ENCODE measurements at places on chromosomes 7 and 10.

GRCh38 chr10:33125111-33125510 lies 167.1 kb upstream of the ITGB1 start:
- no peak for DNase-seq

DNA sequence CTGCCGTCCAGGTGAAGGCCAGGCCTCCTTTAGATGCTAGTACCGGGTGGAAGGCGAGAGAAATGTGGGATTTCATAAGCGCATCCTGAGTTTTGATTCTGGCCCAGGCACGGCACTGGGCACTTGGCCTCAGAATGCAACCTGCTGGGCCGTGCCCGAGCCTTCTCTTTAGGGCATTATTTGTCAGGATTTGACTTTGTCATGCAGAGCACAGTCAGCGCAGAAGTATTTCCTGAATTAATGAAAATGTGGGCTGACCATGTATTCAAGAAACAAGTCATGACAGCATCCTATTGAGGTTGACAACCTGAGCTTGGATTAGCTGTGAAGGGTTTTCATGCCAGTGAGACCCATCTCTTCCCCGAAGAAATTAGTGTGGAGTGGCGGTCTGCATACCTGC lies 34.4 kb downstream of the RCC1L start:
- DNase-seq = no peak

DNA sequence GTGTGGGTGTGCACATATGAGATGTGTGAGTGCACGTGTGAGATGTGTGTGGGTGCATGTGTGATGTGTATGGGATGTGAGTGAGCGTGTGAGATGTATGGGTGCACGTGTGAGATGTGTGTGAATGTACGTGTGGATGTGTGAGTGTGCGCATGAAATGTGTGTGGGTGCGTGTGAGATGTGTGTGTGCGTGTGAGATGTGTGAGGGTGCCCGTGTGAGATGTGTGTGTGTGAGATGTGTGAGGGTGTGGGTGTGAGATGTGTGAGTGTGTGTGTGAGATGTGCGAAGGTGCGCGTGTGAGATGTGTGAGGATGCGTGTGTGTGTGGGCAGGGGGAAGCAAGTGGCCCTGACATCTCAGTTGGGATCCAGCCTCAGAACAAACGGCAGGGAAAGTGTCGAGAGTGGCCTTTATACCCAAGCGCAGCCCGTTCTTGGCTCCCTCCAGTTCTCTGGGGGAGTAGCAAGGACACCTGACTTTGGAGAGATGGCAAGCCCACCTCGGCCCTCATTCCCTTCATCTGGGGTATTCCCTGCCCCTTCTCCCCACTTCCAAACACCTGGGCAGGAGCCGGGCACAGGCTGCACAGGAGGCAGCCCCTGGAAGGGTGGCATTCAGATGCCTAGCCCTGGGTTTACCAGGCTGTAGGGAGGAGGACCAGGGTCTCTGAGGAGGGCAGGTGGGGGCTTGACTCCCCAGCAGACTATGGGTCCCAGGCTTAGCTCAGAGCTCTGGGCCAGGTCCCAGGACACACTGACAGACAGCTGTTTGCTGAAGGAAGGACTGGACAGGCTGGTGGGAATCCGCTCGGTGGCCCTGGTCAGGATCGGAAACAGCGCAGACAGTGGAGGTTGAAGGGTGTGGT lies 31.6 kb downstream of the PPIF start:
- no peak for DNase-seq

- DNase-seq = no peak
These were observed 174.8 kb upstream of the ANK3 start for GRCh38 chr10:60564475-60564874.

Data from activated CD4-positive, alpha-beta T cell treated with anti-CD3 and anti-CD28 coated beads, Interleukin-10, Interleukin-2, amounts not matched to agents 100 ng/mL and 50 ng/mL, durations not matched to agents 16 hours and 8 hours (primary cell).